CD4-positive, alpha-beta T cell treated with Interleukin-2 at 100 ng/mL for 4 hours (primary cell): ENCODE measurements at places on chromosomes 7 and 10.

DNA sequence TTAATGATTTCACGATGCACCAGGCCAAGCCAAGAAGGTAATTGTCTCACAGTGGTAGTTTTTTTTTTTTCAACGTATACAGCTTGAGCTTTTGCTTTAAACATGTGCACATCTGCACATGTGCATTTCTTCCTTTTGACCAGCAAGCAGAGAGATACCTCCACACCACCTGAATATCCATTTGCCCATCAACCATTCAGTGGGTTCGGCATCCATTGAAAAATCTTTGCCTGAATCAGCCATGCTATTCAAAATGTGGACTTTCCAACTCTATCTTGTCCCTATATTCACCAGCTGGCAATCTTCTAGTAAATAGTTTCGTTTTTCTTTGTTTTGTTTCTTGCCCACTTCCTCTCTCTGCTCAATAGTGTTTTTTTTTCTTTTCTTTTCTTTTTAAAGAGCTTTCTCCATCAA, 7.7 kb upstream of the TRA2A start:
- DNase-seq: peak; percentile 10

DNA sequence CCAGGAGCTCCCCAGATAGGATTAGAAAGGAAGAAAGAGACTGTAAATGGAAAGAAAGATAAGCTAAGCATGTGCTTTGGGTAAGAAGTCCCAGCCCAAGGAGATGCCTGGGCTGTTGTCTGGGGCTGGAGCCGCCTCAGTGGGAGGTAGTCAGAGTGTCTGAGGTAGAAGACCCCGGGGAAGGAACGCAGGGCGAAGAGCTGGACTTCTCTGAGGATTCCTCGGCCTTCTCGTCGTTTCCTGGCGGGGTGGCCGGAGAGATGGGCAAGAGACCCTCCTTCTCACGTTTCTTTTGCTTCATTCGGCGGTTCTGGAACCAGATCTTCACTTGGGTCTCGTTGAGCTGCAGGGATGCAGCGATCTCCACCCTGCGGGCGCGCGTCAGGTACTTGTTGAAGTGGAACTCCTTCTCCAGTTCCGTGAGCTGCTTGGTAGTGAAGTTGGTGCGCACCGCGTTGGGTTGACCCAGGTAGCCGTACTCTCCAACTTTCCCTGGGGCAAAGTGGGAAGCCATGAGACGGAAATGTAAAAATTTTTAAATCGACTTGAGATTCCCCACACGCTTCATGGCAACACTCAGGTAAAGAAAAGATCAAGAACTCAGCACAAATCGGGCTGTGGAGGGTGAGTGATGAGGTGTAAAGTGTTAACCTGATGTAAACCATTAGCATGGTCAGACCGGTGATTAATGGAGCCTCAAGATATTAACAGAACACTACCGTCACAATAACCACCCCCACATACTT, 1.3 kb downstream of the HOXA1 start:
- no peak for DNase-seq

GRCh38 chr7:149854611-149855360, 16.6 kb downstream of the ZNF862 start:
- DNase-seq: peak; percentile 40

- no peak for DNase-seq
These were observed 640.0 kb downstream of the PARD3 start for GRCh38 chr10:34175121-34175520.

GRCh38 chr10:82190432-82191260, 315.7 kb downstream of the NRG3 start:
- DNase-seq: no peak
